Activated T-cell treated with anti-CD3 and anti-CD28 coated beads for 24 hours (primary cell): ENCODE measurements at places on chromosomes 1 and 21.

GRCh38 chr1:31444725-31445448 is 31.9 kb downstream of the SERINC2 start:
- no peak for DNase-seq

GRCh38 chr1:71083271-71083670 is 2.4 kb upstream of the ZRANB2 start:
- no peak for DNase-seq

GRCh38 chr1:53549287-53549686 is 90.1 kb downstream of the DMRTB1 start:
- DNase-seq, result no peak

GRCh38 chr1:81327103-81327710 is 473.5 kb upstream of the ADGRL2 start:
- no peak for DNase-seq

DNA sequence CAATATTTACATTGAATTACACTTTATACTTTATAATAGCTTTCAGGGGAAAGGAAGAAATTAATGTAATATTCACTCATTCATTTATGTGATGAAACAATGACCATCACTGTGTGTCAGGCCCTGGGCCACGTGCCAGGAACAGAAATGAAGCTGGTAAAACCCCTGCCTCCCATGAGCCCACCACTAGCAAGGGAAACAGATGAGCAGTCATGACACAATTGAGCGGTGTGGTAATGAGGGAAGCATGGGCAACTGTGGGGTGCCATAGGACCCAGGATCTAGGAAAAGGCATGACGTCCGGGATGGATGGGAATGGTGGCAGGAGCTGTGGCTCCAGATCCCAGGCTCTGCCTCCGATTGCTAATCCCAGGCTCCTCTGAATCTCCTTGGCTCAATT is 17.0 kb upstream of the SLC5A9 start:
- DNase-seq, result no peak

- DNase-seq, result no peak
Measured at GRCh38 chr21:44054710-44055109, 42.6 kb downstream of the TRAPPC10 start.
